Adipocyte (in vitro differentiated cells): ENCODE measurements at places on chromosomes 4 and X.

- no peak for DNase-seq
Measured at GRCh38 chr4:84167564-84167963, 331.5 kb downstream of the NKX6-1 start.

DNA sequence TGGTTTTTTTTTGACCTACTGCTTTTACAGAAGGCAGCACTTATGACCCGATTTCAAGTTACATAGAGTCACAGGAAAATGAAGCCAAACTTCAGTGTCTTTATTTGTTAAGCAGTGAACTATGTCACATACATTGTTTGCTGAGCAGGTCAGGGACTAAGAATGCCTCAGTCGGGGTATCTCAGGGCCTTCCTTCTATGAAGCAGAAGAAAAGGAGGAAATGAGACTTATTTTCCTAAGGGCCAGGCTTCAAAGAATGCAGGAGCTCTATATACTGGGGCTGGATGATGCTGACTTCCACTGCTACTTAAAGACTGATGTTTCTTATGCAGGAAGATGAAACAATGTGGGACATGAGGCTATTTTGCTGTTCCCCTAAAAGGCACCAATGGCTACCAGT, 558.4 kb upstream of the IGFBP7 start:
- no peak for DNase-seq

DNA sequence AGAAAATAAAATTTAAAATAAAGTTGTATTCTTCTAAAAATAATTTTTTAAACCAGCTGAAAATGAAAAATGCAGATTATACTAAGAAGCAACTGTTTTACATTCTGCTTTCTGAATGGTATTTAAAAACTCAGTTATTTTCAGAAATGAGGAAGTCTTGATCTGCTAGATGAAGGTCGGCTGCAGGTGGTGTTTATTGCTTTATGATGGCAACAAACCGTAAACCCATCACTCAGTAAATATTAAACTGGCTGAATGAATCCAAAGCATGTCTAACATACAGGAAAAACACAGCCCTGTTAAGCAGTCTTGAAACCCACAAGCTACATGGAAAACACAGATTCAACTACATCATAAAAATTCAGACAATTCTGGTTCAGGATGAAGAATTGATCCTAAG, 29.3 kb downstream of the DYNLT3 start:
- no peak for DNase-seq

DNA sequence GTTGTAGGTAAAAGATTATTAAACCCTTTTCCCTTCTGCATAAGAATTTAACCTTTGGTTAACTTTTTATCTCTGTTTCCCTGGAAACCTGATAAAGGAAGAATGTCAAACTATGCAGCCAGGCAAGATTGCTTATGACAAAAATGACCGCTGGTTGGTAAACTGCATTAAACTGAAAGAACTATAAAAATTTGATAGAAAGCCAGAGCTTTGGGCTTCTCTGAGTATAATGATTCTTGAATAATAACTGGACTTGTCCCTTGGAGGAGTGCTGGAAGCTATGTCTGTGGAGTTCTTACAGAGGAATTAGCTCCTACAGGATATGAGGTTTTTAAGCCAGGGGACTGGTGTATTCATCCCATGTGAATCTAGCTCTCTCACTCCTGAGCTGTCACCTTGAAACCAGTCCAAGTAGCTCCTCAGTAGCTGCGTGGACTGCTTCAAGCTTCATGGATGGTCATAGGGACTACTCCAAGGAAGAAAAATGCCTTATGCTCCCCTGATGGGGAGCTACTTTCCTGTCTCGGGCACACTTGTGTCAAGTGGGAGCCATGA, 52.0 kb downstream of the RASL11B start:
- DNase-seq: peak; percentile 38

DNA sequence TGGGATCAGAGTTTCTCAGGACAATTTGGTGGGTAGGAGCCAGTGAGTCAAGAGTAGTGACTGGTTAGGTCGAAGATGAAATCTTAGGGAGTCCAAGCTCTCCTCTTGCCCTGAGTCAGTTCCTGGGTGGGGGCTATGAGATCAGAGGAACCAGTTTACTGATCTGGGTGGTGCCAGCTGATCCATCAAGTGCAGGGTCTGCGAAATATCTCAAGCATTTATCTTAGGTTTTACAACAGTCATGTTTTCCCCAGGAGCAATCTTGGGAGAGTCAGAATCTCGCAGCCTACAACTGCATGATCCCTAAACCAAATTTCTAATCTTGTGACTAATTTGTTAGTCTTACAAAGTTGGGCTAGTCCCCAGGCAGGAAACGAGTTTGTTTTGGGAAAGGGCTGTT, 1833.2 kb upstream of the PCDH7 start:
- DNase-seq: no peak

- peak; percentile 79 for DNase-seq
Measured at GRCh38 chr4:26238778-26239679, 81.8 kb upstream of the RBPJ start.

- no peak for DNase-seq
Measured at GRCh38 chr4:40234519-40235039, 37.7 kb downstream of the RHOH start.

DNA sequence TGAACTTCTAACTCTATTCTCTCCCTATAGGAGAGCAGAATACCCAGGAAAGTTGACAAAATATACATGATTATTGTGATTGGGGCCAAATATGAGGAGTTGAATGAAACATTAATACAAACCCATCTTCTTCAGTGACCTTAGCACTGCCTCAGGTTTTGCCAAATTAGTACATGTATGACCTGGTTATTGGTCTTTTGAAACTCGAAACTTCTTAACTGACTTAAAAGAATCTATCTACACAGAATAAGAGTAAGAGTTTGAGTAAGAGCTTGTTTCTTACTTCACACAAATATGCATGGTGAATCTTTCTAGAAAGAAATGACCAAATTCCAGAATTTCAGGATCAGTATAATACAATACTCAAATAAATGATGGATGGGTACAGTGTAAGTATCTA, 213.0 kb upstream of the GK2 start:
- no peak for DNase-seq

DNA sequence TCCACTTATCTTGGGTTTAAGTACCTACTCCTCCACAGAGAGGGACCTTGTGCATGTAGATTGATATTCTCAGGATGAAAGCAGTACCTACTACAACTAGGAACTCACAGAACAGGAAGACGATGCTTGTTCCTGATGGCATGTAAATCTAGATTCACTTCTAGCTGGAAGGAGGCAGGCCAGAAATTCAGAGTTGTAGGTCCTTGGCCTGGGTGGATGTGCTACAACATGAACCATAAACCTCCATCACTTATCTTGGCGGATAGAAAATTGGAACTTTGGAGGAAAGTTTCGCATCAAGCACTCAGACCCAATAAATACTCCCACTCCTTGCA, 9.3 kb upstream of the SMIM20 start:
- DNase-seq: no peak

GRCh38 chr4:40957281-40957680, 207.5 kb downstream of the NSUN7 start:
- DNase-seq: no peak

GRCh38 chr4:121091941-121092340, 19.6 kb upstream of the NDNF start:
- no peak for DNase-seq

DNA sequence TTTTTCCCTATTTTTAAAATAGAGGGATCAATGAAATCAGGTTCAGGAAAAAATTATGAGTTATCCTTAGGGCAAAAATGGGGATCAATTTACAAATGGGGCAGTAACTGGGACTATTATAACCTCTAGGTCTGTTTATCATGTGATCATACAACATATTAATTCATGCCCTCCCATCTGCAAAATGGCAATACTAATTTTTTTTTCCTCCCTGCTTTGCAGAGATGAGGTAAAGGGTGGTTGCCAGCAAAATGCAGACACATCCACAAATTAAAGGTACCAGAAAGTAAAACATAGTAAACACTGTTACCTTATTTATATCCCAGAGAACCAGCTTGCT, 467 bp downstream of the HSD17B11 start:
- no peak for DNase-seq

DNA sequence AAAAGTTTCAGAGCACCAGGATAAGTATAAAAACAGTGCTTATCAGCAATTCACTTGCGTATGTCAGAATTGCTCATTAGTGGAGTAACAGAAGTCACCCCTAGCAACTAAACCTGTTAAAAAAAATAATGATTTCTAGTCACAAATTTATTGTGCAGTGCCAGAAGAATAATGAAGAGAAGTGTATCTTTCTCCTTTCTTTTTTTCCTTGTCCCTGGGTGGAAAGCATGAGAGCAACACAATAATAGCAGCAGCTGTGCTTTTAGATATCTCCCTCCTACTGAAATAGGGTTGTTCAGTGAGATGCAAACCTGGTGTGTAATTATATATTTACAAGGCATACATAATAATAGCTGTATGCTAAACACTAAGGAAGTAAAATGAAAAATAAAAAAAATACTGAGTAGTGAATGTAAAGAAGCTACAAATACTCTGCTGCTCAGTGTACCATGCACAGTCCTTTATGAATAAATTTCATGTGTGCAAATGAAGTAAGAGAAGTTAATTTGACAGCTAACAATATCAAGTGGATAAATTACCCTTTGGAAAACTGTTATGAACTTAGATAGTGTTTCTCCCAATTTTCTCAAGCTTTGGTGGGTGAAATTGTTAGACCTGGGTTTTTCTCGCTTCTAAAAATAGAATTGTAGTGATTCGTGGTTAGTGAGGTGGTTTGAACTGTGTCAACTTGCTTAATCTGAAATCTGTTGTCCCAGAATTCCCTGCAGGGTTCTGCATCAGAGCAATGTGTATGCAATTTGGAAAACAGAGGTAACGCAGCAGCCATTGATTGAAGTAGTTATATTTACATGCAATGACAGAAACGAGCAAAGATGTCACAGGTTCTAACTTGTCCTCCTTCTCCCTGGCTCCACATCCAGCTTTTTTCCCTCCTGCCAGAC, 125.7 kb upstream of the NDST3 start:
- no peak for DNase-seq

GRCh38 chr4:140989944-140990343, 143.3 kb downstream of the RNF150 start:
- no peak for DNase-seq
